ENCODE measurements at places on chromosomes 16 and 17. TPM values are rescaled to one million over a fixed set of nuclear protein-coding genes. Genes with fewer than 3 reads are reported as not detected.

CLEC3A gene
- total RNA-seq: not detected

MPO gene
- total RNA-seq: not detected

GGT6 gene
- not detected for total RNA-seq

CACNA1H gene
- 13.5 TPM for total RNA-seq

ZACN gene
- total RNA-seq: 0.18 TPM

MMP15 gene
- 35.4 TPM for total RNA-seq

Measured in A549 treated with GW870086 at 1 μM for 4 hours (cell line).